ENCODE measurements at places on chromosomes 4 and X. TPM values are rescaled to one million over a fixed set of nuclear protein-coding genes. Genes with fewer than 3 reads are reported as not detected.

The EPHA5 gene
- 0.84 TPM for total RNA-seq

GRCh38 chrX:5916945-5917344 lies 311.7 kb downstream of the NLGN4X start:
- no peaks in the 10 kb centered on the region for H3K27me3 ChIP-seq
- no peaks in the 10 kb centered on the region for H3K4me1 ChIP-seq
- H3K36me3 ChIP-seq, result no peaks in the 10 kb centered on the region
- H3K27ac ChIP-seq, result no peak overlapping the region

DNA sequence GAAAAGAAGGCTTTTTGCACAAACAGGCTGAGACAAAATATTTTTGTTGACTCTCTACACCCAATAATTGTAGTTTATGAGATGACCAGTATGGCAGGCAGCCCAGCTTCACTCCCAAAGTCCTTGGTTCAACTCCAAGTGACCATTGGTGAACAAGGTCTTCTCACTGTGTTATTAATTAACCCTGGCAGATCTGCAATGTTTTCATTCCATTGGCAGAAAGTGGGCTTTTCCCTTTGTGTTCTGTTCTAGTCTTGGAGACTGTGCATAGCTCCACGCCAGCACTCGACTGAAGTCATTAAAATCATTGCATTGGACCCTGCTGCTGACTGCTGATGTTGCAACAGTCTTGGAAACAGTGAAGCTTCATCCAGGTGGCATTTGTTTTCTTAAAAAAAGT lies 277.3 kb upstream of the HAND2 start:
- H3K27me3 ChIP-seq, result no peaks in the 10 kb centered on the region
- H3K4me3 ChIP-seq, result no peak overlapping the region
- no peak overlapping the region for H3K27ac ChIP-seq
- H3K4me1 ChIP-seq, result no peaks in the 10 kb centered on the region
- no peak for DNase-seq
- H3K36me3 ChIP-seq, result no peaks in the 10 kb centered on the region

The ARR3 gene
- not detected for total RNA-seq

All from spleen (tissue), 13 donors.